Aorta (tissue), 5 donors: ENCODE measurements at places on chromosomes 3 and 15.

DNA sequence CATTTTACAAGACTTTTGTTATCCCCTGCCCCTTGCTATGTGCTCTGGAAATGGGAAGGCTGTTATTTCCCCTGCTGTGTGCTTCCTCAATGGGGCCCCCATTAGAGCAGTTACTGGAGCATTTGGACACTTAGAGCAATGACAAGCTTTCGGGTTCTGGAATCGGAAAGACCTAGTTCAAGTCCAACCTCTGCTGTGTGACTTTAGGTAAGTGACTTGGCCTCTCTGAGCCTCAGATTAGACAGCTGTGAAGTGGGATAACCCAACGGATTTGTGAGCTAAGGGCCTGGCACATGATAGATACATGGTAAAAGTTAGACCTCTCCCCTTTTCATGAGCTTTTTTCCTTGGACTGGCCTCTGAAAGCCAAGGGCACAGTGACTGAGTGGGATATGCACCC lies 84.0 kb upstream of the SEC13 start:
- H3K36me3 ChIP-seq = no peaks in the 10 kb centered on the region
- H3K4me1 ChIP-seq = no peaks in the 10 kb centered on the region
- no peak overlapping the region for H3K4me3 ChIP-seq
- DNase-seq = no peak

- no peaks in the 10 kb centered on the region for H3K4me1 ChIP-seq
- no peaks in the 10 kb centered on the region for H3K36me3 ChIP-seq
- no peaks in the 10 kb centered on the region for H3K27me3 ChIP-seq
- no peak overlapping the region for H3K27ac ChIP-seq
Measured at GRCh38 chr3:10700821-10701220, 115.2 kb upstream of the SLC6A11 start.

DNA sequence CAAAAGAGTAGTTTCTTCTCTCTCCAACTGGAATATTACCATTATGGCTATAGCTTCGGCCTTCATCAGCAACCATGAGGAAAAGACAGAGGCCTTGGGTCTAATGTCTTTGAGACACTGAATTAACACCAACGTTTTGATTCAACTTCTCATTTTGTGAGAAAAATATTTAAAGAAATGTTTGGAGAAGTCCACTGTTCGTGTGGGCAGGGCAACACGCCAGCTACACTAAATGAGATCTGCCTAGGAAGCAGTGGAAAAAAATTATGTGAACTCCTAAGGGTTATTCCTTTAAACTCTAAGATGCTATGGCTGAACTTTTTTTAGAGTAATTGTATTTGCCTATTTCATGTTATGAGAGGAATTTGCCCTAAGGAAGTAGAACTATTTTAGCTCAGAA lies 41.8 kb downstream of the NCEH1 start:
- no peak for DNase-seq
- H3K36me3 ChIP-seq = no peaks in the 10 kb centered on the region
- H3K4me3 ChIP-seq = no peak overlapping the region
- H3K27me3 ChIP-seq = no peaks in the 10 kb centered on the region

DNA sequence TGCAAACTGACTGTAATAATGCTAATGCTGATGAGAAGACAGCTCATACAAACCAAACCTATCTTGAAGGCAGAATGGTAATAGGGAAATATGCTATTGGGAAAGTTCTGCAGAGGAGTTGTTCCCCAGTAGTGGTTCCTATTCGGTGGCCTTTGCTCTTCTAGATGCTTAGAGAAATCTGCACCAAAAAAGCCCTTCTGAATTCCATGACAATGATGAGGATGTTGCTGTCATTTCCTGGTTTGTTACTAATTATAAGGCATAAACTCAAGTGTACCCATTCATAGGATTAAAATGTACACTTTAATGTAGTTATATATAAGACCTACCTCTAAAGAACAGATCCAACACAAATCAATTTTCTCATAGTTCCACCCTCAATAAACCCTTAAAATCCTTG lies 30.1 kb downstream of the TOMM70 start:
- no peaks in the 10 kb centered on the region for H3K27me3 ChIP-seq
- no peak for DNase-seq
- H3K4me1 ChIP-seq = peaks cover 2% of the 10 kb centered on the region
- H3K4me3 ChIP-seq = no peak overlapping the region
- H3K36me3 ChIP-seq = no peaks in the 10 kb centered on the region

- no peak overlapping the region for H3K27ac ChIP-seq
- no peak overlapping the region for H3K4me3 ChIP-seq
- H3K27me3 ChIP-seq = no peaks in the 10 kb centered on the region
- H3K36me3 ChIP-seq = no peaks in the 10 kb centered on the region
Measured at GRCh38 chr3:71492566-71492965, 91.0 kb downstream of the FOXP1 start.
